ENCODE measurements at places on chromosomes 12 and 14. TPM values are rescaled to one million over a fixed set of nuclear protein-coding genes. Genes with fewer than 3 reads are reported as not detected.

GRCh38 chr12:6963016-6963731 is 7.3 kb downstream of the PHB2 start:
- no peak for DNase-seq

DNA sequence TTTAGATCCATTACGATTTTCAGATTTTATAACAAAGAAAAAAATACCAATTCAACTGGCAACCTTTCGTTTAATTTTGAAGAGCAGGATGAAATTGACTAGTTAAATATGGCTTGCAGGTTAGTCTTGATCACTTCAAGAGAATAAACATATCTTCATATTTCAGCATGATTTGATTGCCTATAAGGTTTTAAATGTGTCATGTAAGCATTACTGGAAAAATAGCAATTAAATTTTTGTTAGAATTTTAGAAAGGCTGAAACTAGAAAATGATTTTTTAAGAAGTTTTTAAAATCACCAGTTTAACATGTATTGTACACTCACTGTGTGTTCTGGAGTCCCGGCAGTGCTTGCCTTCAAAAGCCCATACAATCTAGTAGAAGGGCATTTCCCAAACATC is 310.2 kb upstream of the DIO2 start:
- no peak for DNase-seq

GRCh38 chr14:103140316-103141109 is 17.3 kb downstream of the TNFAIP2 start:
- no peak for DNase-seq

DNA sequence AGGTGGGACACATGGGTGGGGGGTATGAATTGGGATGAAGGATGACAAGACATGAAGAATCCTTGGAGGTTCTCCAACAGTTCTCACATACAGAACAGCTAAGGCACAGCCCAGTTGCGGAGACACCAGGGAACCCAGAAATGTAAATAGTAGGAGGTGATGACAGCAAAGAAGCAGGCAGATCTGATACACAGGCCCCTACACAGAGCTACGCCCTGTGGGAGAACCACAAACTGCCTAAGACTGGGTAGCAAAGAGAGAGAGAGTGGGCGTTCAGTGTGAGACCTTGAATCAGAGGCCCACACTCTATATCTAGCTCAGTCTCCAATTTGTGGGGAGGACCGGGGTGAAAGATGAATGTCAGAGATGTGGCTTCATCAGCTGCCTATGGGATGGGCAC is 9.5 kb upstream of the NUMB start:
- DNase-seq, result no peak

GRCh38 chr14:95228240-95228639 is 70.9 kb upstream of the DICER1 start:
- no peak for DNase-seq

KLHDC1 gene
- 9.9 TPM for total RNA-seq
